ENCODE measurements at places on chromosomes 3 and 15.

GRCh38 chr3:12155264-12155663 is 3.4 kb downstream of the TIMP4 start:
- no peak for DNase-seq

GRCh38 chr3:16687221-16687620 is 82.0 kb upstream of the DAZL start:
- DNase-seq = no peak

DNA sequence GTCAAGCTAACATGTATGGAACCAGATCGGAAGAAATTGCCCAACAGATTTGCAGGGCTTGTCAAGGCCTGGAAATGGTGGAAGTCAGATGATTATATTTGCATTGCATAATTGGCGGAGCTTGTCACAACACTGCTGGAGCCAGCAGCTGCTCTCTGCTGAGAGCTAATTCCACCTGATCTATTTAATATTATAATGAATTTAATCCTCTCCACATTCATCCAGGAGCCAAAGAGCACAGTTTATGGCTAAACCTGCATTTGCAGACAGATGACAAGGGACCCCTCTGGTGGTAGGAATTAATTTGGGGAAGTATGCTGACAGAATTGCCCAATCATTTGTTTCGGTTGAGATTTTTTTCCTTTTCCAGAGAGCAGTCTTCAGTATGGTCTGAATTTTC is 730.2 kb downstream of the TUSC7 start:
- peak; percentile 12 for DNase-seq

GRCh38 chr15:54550954-54551353 is 572.7 kb downstream of the UNC13C start:
- DNase-seq = no peak

- DNase-seq = no peak
These were observed 359.5 kb upstream of the CBLB start for GRCh38 chr3:106228271-106228670.

- DNase-seq = no peak
These were observed 210.4 kb downstream of the NECTIN3 start for GRCh38 chr3:111282024-111282423.

- DNase-seq = no peak
These were observed 15.2 kb downstream of the SENP7 start for GRCh38 chr3:101497803-101498202.

DNA sequence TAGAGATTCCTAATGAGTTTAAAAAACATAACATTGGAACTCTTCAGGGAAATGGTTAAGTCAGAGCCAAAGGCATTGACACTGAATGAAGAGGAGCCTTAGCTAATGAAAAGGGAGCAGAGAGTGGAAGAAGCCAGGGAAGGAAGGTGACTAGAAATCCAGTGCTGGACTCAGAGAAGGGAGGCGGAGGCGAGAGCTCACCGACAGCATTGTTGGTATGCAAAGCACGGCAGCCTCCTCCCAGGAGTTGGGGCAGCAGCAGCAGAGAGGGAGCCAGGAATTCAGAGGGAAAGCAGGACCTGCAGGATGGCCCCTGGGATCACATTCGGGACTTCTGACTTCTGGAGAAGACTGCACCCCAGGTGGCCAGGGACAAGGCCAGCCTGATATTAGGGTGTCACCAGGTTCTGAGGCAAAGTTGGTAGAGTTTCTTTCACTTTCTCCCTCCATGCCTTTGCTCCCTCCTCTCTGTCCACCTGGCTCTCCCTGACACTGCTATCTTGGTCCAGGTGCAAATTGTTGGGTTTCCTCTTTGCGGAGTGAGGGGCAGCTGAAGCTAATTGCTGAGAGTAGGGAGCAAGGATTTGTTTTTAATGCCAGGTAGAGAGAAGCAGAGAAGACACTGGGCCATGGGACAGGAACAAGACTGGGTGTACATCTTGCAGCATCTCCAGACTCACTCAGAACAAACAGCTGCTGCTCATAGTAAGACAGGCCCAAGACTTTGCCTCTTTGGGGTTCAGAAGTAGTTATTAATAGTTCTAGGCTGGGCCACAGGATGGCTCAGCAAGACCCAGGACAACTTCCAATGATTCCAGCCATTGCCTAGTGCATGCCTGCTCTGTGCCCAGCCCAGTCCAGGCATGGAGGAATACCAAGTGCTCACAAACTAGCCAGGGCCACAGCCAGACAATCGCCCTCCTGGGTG is 157.9 kb downstream of the TLE3 start:
- no peak for DNase-seq

All from urothelium cell line (cell line).